ENCODE measurements at places on chromosomes 13 and 19.

GRCh38 chr19:56106397-56106849, 14.7 kb downstream of the ZNF787 start:
- DNase-seq, result no peak

DNA sequence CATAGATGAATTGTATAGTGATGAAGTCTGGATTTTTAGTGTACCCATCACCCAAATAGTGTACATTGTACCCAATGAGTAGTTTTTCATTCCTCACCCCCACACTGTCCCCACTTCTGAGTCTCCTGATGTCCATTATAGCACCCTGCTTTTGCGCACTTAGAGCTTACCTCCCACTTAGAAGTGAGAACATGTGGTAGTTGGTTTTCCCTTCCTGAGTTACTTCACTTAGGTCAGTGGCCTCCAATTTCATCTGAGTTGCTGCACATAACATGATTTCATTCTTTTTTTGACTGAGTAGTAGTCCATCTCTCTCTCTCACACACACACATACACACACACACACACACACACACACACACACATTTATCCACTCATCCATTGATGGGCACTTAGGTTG, 43.2 kb upstream of the ALOX5AP start:
- no peak for DNase-seq

GRCh38 chr19:40283414-40284250, 1.5 kb downstream of the AKT2 start:
- no peak for DNase-seq

DNA sequence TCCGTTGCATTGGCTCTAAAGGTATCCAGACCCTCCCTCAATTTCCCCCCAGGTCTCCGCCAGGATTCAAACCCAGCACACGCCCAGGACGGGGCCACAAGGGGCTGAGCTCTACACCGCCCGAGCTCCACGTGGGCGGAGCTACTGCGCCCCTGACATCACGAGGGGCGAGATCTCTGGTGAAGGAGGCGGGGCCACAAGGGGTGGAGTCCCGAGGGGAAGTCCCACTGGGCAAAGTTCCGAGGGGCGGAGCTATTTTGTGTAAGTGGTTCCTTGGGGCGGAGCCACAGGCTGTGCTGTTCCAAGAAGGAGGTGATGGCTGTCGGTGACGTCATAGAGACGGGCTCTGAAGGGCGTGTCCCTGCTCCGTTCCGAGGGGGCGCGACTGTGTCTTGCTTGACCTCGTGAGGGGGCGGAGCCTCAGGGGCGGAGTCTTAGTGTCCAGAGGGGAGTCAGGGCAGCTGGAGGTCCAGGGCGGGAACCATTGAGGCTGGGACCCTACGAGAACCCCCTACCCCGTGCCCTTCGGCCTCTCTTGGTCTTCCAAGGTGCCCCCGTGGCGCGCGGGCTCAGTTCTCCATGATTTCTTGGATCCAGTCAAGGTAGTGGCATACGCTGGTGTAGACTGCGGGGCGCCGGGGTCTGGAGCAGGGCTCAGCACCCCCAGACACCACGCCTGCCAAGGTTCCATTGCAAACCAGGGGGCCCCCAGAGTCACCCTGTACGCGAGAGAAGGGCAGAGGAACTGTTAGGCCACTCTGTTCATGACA, 1.3 kb upstream of the KLK8 start:
- no peak for DNase-seq

- no peak for DNase-seq
Measured at GRCh38 chr13:75945841-75946482, 309.8 kb downstream of the LMO7 start.

- DNase-seq, result no peak
Measured at GRCh38 chr13:48977973-48978372, 2.3 kb downstream of the FNDC3A start.

GRCh38 chr19:18059297-18059696, 27.4 kb downstream of the IL12RB1 start:
- DNase-seq, result no peak

- no peak for DNase-seq
Measured at GRCh38 chr13:63344711-63345110, 1929.1 kb upstream of the PCDH20 start.

DNA sequence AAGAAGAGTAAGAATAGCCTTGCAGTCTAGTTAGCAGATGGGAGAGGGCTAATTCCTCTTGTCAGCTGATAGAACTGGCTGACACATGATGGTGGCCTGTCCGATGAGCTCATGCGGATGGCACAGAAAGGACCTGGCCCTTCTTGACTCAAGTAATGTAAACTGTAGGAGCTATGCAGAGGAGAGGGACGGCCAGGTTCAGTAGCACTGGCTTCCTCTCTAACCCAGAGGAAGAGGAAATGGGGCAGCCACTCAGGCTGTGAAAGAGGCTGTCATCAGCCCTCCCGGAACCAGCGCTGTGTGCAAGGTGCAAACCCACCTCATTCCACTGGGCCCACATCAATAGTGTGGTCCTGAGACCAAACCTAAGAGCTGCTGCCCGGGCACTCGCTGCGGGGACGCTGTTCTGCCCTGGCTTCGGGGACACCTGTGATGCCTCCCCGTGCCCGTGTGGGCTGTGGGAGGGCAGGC, 30.8 kb upstream of the USE1 start:
- DNase-seq, result peak; percentile 26

DNA sequence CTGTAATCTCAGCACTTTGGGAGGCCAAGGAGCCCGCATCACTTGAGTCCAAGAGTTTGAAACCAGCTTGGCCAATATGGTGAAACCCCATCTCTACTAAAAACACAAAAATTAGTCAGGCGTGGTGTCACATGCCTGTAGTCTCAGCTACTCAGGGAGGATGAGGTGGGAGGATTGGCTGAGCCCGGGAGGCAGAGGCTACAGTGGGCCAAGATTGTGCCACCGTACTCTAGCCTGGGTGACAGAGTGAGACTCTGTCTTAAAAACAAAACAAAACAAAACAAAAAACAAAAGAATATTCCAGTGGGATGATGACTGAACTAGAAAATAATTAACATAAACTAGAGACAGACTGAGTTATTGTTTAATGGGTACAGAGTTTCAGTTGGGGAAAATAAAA, 81.7 kb upstream of the ABCC4 start:
- no peak for DNase-seq

DNA sequence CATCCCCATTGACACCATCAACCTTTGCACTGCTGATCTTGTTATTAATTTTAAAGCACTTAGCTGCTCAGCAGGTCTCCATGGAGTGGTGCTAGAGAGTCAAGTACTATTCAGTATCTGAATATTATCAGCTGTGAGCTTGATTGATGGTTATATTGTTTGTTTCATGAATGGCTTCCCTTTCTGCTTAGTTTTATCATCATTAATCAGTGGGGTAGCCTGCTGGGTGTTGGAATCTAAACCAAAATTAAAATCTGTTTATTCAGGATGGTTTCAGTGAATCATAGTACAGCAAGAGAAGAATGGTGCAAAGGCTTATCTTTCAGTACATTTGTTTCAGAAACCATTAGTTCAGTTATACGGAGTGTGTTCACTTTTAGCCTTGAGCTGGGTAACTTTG, 42.5 kb upstream of the SCEL start:
- DNase-seq, result no peak

GRCh38 chr13:62613819-62614218, 1198.2 kb upstream of the PCDH20 start:
- DNase-seq, result no peak

DNA sequence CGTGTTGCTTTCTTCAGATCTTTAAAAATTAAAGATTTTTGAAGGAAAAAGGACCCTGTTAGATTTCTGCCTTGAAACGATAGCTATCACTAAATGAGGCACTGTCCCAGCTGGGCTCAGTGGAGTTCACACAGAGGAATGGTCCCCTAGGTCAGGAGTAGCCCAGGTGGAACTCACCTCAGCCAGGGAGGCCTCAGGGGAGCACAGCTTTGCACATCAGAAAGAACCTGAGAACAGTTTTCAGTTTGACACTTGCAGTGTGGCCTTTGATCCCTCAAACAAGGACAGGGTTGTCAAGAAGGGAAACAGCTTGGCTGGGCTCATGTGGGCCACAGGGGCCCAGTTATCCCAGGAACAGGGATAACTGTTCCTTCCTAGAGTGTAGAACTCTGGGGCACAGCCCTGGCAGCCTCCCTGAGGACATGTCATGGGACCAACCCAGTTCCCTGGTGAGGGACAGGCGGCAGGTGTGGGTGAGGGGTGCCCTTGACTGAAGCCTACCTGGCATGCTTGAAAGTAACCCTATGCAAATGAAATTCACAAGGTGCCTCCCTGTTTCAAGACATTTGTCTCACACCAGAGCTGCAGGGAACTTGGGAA, 59.4 kb downstream of the CHST8 start:
- no peak for DNase-seq

DNA sequence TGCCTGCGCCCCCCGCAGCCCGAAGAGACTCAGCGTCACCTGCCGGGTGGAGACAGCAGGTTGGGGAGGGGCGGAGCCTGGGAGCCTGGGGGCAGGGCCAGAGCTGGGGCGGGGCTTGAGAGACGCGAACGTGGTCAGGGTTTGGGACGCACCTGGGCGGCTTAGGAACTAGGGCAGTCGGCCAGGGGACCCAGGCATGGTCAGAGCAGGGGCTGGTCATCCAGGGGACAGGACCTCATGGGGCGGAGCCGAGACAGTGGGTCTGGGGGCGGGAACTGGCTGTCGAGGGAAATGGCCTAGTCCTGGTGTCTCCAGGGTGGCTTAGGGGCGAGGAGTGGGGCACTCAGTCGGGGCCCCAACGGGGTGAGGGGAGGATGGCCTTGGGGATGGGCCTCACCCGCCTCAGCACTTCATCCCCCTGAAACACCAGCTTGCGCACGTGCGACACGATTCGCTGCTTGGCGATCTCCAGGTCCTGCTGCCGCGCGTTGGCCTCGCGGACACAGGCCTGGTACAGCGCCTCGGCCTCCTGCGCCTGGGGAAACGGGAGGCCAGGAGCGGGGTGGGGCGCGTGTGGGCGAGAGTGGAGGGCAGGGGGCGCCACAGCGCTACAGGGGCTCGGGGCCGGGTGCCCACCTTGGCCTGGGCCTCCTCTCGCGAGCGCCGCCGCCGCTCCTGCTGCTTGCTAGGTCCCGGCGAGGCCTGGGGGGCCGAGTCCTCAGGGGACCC, 5.8 kb downstream of the GMIP start:
- no peak for DNase-seq

DNA sequence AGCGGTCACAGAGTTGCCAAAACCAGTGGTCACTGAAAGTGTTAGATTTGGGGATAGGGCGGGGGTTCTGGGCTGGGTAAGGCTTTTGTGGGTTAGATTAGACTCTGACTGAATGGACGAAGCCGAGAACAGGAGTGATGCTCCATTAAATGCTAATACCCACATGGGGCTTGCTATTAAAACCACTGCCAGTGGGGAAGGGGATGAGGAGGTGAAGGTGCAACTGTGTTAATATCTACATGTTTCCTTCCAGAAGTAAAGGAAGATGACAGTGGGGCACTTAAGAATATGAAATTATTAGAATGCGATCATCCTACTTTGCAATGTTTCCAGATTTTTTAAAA, 573 bp upstream of the ZNF614 start:
- no peak for DNase-seq

- no peak for DNase-seq
Measured at GRCh38 chr13:44833139-44833538, 156.1 kb downstream of the NUFIP1 start.

DNA sequence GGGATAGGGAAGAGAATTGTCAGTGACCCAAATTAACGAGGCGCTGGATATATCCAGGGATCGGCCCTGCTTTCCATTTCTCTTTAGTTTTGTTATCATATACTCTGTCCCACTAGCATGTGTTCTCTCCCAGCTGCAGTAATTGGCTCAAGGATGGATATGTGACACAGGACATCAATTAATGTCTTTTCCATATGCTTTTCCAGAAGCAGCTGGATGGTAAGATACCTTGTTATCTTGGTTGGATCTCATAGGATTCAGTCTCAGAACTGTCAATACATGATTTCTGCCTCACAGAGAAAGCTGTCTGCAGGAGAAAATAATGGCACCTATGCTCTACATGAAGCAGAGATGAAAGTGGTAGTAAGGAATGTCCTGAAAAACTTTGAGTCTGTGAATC, 157.1 kb upstream of the SPRY2 start:
- no peak for DNase-seq

- DNase-seq, result no peak
Measured at GRCh38 chr19:35178701-35179100, 24.2 kb downstream of the FXYD5 start.
